Activated gamma-delta T cell treated with anti-CD3 and anti-CD28 coated beads, Interleukin-2, amount 50 U/mL, for 16 hours (primary cell): ENCODE measurements at places on chromosomes 11 and 22.

- DNase-seq: no peak
Measured at GRCh38 chr22:37764622-37765021, 43.1 kb upstream of the GCAT start.

GRCh38 chr11:35531246-35531645 lies 5.8 kb upstream of the PAMR1 start:
- DNase-seq: no peak

DNA sequence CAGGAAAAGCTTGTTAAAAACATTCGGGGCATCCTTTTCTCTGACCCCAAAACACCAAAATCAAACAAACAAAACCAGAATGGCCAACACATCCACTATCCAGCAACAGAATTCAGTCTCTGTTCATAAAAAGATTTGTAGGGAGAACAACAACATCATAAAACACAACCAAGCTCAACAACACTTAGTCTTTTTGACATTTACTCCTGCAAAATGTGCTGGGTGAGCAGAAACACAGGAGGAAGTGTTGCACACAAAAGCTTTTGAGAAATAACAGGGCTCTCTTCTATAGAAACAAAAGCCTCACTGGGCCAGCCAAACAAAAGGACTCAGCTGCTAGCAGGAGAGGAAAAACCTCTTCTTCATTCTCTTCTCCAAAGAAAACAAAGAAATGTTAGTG lies 736.0 kb upstream of the CCDC90B start:
- no peak for DNase-seq

GRCh38 chr11:88377144-88377543 lies 39.6 kb upstream of the CTSC start:
- DNase-seq: no peak
